ENCODE measurements at places on chromosomes 3 and 15.

GRCh38 chr15:50190723-50191122 lies 8.7 kb downstream of the SLC27A2 start:
- no peak for DNase-seq

- DNase-seq: no peak
Measured at GRCh38 chr3:112848196-112848595, 1.5 kb upstream of the CD200R1L start.

- DNase-seq: peak; percentile 27
Measured at GRCh38 chr15:28907338-28907960, 21.7 kb downstream of the APBA2 start.

GRCh38 chr3:62665627-62666437 lies 209.4 kb downstream of the CADPS start:
- DNase-seq: peak; percentile 72

- no peak for DNase-seq
Measured at GRCh38 chr15:88401996-88402656, 65.1 kb downstream of the MRPL46 start.

GRCh38 chr3:141127344-141128125 lies 76.4 kb downstream of the SPSB4 start:
- DNase-seq: no peak

- no peak for DNase-seq
Measured at GRCh38 chr15:55916666-55917409, 76.6 kb downstream of the NEDD4 start.

DNA sequence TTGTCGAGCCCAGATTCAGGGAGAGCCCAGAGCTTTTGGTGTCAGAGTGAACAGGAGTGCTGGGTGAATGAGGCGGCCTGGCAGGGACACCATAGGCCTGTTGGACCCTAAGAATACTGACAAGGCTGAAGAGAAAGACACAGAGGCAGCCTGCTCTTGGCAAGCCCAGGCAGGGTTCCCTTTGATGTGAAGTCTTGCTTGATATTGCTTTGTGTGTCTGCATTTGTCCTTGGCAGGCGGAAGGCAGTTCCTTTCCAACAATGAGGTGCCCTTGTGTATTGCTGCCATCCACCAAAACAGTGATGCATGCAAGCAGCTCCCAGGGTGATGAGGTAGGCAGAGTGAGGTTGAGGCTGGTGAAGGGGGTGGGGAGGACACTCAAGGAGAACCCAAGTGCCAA lies 152.7 kb upstream of the TSC22D2 start:
- no peak for DNase-seq

- DNase-seq: no peak
Measured at GRCh38 chr15:99631255-99631654, 65.5 kb downstream of the MEF2A start.

DNA sequence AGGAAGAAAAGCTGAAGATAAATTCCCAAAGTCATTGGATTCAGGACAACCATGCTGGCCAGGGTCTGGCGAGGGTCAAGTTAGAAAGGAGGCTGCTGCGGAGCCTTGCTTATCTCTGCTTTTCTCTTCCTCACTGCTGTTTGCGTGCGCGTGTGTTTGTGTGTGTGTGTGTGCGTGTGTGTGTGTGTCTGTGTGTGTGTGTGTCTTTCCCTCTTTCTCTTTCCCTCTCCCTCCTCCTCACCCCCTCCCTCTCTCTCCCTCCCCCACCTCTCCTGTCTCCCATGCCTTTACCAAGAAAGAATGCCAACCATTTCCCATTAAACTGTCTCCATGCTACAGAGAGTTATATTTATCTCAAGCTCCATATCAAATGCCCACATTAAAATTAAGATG lies at the start of gene COLQ:
Gene COLQ (minus strand): TSS at position 134 of the 393 bp plus-strand sequence. CDS start 81 bp downstream, at position 53.
- DNase-seq: no peak

DNA sequence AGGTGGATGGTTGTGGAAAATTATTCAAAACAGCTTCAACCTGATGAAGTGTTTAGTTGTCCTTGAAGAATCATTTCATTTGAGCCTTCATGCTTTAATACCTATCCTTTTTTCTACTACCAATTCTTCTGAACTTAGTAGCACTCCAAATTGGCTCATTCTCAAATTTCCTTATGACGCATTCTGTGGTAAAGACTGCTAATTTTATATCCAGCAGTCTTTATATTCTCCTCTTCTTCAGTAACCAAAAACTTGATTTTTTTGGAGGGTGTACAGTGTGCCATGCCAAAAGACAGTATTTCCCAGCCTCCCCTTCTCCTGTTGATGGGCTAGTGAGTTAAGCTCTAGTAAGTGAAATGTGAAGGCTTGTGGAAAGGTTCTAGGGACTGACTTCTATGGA lies 25.2 kb downstream of the CGNL1 start:
- DNase-seq: no peak

- DNase-seq: peak; percentile 40
Measured at GRCh38 chr15:75750261-75751050, 37.8 kb upstream of the CSPG4 start.

DNA sequence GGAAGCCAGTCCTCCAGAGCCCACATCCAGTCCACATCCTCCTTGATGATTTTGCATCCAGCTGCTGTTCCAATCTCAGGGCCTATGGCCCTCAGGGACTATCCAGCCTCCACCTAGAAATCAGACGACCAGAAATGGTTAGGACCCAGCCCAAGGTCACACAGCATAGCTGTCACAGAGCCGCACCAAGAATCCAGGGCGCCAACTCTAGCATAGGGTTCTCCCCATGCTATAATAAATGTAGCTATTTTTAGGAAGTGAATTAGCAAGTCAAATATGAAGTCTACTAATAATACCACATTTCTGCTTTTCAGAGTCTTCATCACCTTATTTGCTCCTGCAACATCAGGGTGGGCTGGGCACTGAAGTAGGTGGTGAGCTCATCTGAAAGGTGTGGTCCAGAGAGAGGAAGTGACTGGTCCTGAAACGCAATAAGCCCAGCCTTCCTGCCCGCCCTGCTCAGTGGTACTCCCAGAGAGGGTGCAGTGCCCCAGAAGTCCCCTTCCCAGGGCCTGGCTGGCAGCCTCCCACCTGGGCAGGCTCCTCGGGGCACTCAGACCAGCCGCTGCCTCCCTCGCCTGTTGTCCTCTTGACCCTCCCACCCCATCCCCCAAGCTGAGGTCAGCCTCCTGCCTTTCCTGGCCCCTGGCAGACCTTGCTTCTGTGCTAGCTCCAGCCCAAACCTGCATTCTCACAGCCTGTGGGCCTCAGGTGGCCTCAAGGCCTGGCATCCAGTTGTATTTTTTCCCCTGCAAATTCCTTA lies 17.6 kb upstream of the CYP11A1 start:
- no peak for DNase-seq

DNA sequence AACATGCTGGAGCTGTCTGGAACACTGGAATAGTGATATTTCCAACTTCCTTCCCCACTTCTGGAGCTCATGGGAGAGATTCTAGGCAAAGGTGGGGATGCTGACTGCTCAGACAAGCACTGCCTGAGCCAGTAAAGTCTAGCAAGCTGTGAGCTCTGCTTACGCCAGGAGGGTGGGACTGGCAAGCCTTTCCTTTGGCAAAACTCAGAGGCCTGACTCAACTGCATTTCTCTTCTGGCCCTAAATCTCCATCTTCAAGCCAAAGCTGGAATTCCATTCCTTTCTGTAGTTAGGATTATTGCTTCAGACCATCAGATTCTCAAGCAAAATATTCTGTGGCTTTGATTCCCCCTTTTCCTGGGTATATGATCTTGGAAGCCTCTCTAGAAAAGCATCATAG lies 20.3 kb upstream of the EPB42 start:
- no peak for DNase-seq

GRCh38 chr15:70509731-70510143 lies 253.6 kb downstream of the UACA start:
- DNase-seq: no peak

DNA sequence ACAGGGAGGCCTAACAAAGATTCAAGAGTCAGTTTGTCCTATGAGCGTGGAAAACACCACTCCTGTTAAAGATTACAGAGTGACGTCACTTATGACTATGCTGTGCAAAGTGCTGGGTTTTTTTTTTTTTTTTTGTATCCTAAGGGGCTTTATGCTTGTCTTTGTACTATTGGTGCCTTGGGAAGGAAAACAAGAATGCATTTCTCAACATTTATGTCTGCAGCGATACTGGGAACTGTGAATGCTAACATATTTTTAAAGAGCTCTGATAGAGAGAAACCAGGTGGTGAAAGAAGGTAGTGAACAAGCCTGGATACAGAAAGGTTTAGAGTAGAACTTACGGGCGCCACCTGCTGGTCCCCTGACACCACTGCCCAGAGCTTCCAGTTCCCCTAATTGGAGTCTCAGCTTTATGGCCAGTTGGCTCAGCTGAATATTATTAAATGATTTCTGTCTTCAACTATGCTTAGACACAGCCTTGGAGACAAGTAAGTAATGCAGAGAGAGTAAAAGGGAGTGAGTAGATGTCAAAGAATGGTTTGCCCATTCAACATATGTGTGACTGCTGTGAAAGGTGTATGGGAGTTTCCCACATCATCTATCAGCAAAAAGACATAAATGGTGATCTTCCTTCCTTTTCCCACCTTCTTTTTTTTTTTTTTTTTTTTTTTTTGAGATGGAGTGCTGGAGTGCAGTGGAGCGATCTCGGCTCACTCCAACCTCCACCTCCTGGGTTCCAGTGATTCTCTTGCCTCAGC lies 807.9 kb upstream of the CFAP20DC start:
- DNase-seq: peak; percentile 85

GRCh38 chr15:43210172-43210745 lies 10.6 kb downstream of the EPB42 start:
- no peak for DNase-seq
